ENCODE measurements at places on chromosomes 2 and 18.

GRCh38 chr2:108348816-108349570 lies 28.8 kb upstream of the SULT1C4 start:
- no peak for DNase-seq

- no peak for DNase-seq
Measured at GRCh38 chr2:233758141-233758540, 1.9 kb upstream of the UGT1A1 start.

GRCh38 chr18:40404284-40404683 lies 1550.8 kb upstream of the PIK3C3 start:
- DNase-seq, result no peak

DNA sequence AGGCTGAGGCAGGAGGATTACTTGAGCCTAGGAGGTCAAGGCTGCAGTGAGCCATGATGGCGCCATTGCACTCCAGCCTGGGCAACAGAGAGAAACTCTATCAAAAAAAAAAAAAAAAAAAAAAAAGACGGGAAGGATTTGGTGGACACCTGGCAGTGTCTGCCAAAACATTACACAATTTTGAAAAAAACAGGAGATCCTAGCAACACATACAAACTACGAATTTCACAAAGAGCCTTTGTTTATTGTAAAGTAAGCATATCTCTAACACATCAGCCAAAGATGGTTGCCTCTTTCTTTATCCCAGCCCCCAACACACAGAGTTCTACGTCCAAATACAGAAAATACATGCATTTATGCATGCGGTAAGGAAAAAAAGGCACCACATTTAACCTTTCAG lies 7.6 kb downstream of the GPR45 start:
- DNase-seq, result no peak

GRCh38 chr2:208363485-208363884 lies 43.1 kb upstream of the PTH2R start:
- no peak for DNase-seq

DNA sequence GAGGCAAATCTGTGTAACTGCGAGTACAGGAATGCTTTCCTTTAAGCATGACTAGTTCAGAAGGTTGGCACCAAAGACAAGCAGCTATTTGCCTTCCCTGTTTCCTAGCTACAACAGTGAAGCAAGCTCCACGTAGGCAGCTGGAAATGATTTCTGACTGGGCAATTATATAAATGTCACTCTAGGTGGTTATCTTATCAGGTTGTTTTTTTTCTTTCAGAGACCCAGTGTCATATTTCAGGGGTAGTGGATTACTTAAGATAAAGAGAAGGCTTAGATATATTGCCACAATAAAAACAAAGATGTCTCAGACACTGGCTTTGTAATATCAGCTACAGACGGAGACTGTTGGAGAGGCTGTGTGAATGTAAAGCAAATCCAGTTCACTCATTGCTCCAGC lies 748.9 kb upstream of the NXPH2 start:
- DNase-seq, result no peak
